Activated T-helper 1 cell treated with anti-CD3 and anti-CD28 coated beads, Interleukin-2, amount 50 U/mL, for 16 hours (primary cell): ENCODE measurements at places on chromosomes 3 and 15.

GRCh38 chr3:188904670-188905069 lies 267.1 kb upstream of the TPRG1 start:
- no peak for DNase-seq

GRCh38 chr3:168455814-168456213 lies 360.1 kb upstream of the GOLIM4 start:
- DNase-seq: no peak

- no peak for DNase-seq
Observed at GRCh38 chr3:51389423-51390183, 1.5 kb upstream of the RBM15B start.

GRCh38 chr3:1179146-1179545 lies 86.3 kb downstream of the CNTN6 start:
- no peak for DNase-seq

DNA sequence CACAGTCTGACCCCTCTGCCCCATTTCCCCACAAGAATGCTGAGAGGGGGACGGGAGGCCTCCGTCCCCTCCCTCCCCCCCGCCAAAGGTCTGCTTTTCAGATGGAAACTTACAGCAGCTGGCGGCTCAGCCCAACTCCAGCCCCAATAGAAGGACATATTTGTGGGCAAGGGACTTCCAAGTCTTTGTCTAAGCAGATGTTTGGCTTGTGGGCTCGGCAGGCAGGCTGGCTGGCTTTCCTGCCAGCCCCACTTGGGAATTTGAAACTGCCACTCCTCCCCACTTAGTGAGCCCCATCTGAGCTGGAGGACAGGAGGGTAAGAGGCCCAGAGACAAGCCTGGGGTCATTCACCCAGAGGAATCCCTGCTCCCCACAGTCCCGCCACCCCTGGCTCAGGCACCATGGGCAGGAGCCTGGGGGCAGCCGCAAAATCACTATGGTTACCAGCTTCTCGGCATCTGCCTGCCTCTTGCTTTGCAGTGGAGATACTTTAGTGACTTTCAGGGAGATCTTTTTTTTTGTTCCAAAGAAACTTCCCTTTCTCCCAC lies 53.6 kb downstream of the LMCD1 start:
- no peak for DNase-seq

GRCh38 chr3:190862209-190863118 lies at the start of gene GMNC:
GMNC (minus strand) TSS chr3:190862694; CDS start chr3:190862615, 79 bp downstream.
- DNase-seq: no peak

DNA sequence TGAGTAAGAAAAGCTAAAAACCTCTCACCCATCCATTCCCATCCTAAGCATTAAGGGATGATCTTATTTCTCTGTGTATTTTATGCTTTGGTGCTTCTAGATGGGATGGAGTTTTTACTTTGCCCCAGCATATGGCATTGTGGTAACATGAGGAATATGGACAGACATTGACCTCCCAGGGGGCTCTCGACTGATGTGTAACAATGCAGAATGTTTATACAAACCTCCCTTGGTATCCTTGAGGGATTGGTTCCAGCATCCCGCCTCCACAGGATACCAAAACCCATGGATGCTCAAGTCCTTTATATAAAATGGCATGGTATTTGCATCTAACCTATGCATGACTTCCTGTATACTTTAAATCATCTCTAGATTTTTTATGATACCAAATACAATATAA lies 21.6 kb downstream of the PDIA5 start:
- DNase-seq: no peak
